T-helper 2 cell treated with Interferon-gamma antibody and Interleukin-4, amounts not matched to agents 100 ng/mL and 5 ng/mL, for 36 hours (primary cell): ENCODE measurements at places on chromosomes 3 and 15. TPM values are rescaled to one million over a fixed set of nuclear protein-coding genes. Genes with fewer than 3 reads are reported as not detected.

SKOR1 gene
- total RNA-seq, result 0.18 and 0.30 TPM in 2 replicates

KLHL40 gene
- not detected in 2 replicates for total RNA-seq

TXNRD3 gene
- total RNA-seq, result 0.25 and 0.27 TPM in 2 replicates

RHOV gene
- 0.09 and 0.11 TPM in 2 replicates for total RNA-seq

PP2D1 gene
- total RNA-seq, result not detected in 2 replicates

RTP3 gene
- not detected in 2 replicates for total RNA-seq
